ENCODE measurements at places on chromosomes 5 and 9. TPM values are rescaled to one million over a fixed set of nuclear protein-coding genes. Genes with fewer than 3 reads are reported as not detected.

The PIP5K1B gene
- not detected for total RNA-seq

The PKD2L2 gene
- not detected for total RNA-seq

The TGFBR1 gene
- total RNA-seq = 61.1 TPM

The SAXO1 gene
- total RNA-seq = not detected

The COX7C gene
- total RNA-seq = 626 TPM

The SPRY4 gene
- 7.1 TPM for total RNA-seq

The AIF1L gene
- 1.4 TPM for total RNA-seq

The C6 gene
- total RNA-seq = not detected

The UAP1L1 gene
- total RNA-seq = 11.8 TPM
